NCI-H2029 (cell line): ENCODE measurements at places on chromosomes 16 and 17.

DNA sequence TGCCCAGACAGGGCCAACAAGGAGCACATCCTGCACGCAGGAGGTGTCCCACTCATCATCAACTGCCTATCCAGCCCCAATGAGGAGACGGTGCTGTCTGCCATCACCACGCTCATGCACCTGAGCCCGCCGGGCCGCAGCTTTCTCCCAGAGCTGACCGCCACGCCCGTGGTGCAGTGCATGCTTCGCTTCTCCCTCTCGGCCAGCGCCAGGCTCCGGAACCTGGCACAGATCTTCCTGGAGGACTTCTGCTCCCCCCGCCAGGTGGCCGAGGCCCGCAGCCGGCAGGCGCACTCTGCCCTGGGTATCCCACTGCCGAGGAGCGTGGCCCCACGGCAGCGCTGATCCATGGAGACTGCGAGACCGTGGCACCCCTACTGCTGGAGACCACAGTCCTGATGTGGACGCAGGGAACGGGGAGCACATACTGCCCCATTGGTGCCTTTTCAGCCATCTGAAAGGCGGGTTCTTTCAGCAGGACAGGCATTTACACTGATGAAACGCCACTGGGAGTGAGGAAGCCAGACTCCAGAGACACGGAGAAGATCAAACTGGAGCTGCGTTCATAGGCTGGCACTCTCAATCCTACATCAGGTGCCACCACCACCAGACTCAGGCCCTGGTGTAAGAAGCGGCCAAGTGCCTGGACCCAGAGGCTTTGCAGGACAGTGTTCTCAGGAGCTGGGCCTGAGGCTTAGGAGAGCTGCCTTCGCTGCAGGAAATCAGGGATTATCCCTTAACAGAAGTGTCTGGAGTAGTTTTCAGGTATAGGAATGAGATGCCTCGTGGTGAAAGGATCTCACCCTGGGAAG lies 2.6 kb downstream of the NT5C start:
- no peak for DNase-seq

- DNase-seq = no peak
Measured at GRCh38 chr16:56013962-56014552, 138.9 kb upstream of the CES5A start.

DNA sequence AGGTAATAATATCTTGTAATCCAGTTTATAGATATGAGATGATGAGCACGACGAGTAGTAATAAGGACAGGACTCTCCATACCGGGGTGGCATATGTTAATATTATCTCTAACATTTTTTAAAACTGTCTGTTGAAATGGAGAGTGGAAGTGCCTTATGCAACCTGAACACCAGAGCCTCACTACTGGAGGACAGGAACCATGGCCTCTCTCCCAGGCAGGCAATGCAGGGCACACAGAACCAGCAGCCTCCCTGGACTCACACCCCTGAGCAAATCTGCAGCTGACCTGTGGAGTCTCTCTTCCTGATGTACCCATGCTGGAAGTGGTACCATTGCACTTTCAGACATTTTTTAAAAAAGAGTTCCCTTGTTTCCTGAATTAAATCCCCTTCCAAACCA lies 55.2 kb upstream of the ERN1 start:
- DNase-seq = no peak

DNA sequence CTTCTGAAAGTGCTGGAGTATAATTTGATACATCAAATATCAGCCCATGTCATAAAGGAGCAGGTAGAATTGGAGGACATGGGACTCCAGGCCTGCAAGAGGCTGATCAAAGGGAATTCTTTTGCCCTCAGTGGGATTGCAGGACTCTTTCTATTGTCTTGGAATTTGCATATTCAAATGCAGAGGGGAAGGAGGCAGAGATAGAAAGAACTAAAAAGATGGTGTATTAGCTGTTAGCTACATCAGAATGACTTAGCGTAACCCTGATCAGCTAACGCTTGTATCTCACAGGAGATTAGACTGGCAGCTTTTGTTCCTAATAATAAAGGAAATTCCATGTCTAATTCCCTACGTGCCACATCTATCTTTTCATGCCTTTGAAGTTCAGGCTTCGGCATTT lies 1014.7 kb upstream of the RBFOX1 start:
- no peak for DNase-seq

GRCh38 chr17:30788918-30789317 lies 35.6 kb downstream of the CRLF3 start:
- no peak for DNase-seq

DNA sequence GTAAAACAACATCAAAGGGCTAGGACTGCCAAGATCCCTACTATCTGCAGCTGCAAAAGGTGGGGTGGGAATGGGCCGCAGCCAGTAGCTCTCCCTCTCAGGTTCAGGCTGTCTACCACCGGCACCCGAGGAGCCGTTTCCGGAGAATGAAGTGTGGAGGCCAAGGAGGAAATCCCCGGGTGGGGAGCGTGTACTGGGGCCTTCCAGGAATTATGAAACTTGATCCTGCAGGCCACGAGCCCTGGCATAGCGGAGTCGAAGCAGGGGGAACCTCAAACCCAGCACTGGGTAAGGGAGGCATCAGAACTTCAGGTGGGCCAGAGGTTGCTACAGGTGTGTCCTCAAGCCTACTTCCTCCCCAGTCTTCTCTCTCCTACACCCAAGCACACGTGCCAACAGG lies 5.1 kb downstream of the INPP5K start:
- no peak for DNase-seq

- DNase-seq = no peak
Measured at GRCh38 chr16:89031715-89032659, 55.0 kb upstream of the CBFA2T3 start.

DNA sequence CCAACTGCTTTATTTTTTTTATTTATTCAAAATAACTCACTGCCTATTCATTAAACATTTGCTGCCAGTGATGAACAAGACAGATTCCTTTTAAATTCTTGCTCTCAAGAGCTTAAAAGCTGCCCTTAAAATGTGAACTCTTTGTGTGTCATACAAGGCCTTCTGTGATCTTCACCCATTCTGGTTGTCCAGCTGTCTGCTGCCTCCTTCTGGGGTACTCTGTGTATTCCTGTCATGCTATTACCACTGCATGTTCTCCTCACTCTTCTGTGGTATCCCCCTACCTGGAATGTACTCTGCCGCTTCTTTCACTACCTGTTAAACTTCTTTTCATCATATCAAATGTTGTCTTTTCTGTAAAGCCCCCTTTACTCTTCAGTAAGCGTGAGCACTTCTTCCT lies 165.8 kb downstream of the CHD9 start:
- no peak for DNase-seq

GRCh38 chr16:87855852-87856715 lies 13.2 kb downstream of the SLC7A5 start:
- DNase-seq = no peak

GRCh38 chr16:7613518-7613917 lies 280.9 kb downstream of the RBFOX1 start:
- DNase-seq = no peak

GRCh38 chr17:37801171-37801570 lies 56.3 kb upstream of the HNF1B start:
- no peak for DNase-seq

DNA sequence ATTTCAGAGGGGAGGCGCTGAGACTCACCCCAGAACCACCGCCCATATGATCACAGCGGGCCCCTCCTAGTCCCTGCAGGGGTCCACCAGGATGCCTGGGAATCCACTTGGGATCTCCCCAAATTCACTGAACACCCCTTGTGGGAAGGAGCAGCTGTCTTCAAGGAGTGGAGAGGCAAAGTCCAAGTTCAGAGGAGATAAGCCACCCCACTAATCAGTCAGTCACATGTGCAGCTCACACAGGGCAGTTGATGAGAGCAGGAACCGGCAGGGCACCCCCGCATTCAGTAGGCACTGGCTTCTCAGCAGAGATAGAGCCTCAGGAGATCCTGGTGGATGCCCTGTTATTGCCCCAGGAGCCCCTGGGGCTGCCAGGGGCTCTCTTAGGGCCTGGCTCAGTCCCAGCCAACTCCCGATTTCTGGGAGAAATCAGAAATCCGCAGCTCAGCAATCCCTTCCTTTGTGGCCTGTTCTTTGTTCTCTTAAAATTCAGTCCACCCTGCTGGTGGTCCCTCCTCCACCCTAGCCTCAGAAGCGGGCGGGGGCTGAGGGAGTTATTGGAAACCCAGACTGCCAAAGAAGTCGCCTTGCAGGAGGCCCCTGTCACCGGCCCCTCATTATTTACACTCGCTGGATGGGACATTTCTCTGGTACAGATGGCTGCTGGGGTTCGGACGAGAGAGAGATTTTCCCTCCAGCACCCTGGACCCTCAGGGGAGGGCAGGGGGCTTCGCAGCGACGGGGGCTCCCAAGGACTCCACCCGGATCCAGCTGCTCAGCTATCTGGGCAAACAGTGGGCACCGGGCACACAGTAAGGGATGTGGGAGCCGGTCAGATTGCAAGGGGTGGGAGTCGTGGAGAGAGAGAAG lies 1.8 kb downstream of the CDC42EP4 start:
- DNase-seq = no peak

DNA sequence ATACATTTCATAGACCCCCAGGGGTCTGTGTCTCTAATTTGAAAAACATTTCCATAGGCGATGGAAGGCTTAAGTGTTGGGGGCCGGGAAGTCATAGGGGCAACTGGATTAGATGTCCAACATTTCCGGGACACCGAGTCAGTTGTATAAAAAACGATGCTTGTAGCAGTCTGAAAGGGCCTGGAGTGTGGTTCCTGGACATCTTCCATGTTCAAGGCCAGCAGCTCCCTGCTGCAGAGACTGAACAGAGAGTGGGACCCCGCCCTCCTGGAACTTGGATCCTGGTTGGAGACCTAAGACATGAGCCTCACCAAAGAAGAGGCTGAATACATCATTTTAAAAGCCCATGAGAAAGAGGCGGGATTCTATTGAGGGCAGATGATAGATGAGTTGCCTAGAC lies 82.0 kb upstream of the ZNF423 start:
- DNase-seq = no peak

DNA sequence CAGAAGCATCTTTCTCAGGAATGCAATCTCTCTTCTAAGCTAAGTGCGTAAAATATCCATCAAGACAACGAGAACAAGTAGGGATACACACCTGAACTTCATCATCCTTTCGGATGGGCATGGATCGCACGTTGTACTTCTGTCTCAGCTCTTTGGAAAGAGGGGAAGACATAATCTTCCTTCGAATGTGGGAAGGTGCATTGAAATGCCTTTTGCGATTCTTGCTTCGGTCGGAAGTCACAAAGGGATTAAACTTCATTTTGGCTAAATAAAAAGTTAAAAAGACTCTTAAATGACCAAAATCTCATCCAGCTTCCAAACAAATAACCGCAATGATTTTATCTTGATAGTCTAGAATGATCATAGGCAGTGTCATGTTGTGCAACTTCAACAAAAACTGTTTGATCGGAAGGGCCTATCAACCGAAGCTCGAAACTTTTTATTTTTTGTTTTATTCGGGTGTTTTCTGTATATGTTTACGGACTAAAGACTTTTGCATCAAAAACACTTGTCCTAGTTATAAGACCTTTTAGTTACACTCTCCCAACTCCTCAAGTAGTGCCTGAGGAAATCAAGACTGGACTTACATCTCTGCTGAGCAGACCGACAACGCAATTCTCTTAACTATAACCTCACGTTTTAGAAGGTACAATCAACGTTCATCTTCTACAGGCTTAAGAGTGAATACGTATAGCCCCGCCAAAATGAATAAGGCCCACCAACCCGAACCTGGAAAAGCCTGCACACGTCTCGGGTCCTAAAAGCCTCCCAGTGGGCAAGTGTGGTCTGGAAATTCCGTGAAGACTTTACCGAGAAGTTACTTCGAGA lies 727 bp downstream of the RPL26 start:
- DNase-seq = no peak

- peak; percentile 23 for DNase-seq
Measured at GRCh38 chr17:15332338-15332737, 9.1 kb downstream of the TEKT3 start.

- DNase-seq = no peak
Measured at GRCh38 chr17:32503251-32504165, 16.7 kb downstream of the CDK5R1 start.

- DNase-seq = no peak
Measured at GRCh38 chr17:17748179-17748578, 66.9 kb downstream of the RAI1 start.

DNA sequence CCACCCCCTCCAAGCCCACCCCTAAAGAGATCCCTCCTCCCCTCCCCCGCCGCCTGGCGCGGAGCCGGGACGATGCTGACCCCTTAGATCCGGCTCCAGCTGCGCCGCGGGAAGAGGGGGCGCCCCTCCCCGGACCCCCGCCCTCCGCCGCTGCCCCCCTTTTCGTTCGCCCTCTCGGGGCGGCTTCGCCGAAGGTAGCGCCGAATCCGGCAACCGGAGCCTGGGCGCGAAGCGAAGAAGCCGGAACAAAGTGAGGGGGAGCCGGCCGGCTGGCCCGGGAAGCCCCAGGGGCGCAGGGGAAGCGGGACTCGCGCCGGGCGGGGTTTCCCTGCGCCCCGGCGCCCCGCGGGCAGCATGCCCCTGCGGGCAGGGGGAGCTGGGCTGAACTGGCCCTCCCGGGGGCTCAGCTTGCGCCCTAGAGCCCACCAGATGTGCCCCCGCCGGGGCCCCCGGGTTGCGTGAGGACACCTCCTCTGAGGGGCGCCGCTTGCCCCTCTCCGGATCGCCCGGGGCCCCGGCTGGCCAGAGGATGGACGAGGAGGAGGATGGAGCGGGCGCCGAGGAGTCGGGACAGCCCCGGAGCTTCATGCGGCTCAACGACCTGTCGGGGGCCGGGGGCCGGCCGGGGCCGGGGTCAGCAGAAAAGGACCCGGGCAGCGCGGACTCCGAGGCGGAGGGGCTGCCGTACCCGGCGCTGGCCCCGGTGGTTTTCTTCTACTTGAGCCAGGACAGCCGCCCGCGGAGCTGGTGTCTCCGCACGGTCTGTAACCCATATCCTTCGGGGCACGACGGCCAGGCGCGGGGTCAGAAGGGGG lies 623 bp downstream of the CACNA1G start:
- no peak for DNase-seq

GRCh38 chr17:21278450-21279197 lies 5.9 kb upstream of the MAP2K3 start:
- no peak for DNase-seq

- DNase-seq = no peak
Measured at GRCh38 chr17:16377941-16378341, 3.0 kb upstream of the UBB start.

DNA sequence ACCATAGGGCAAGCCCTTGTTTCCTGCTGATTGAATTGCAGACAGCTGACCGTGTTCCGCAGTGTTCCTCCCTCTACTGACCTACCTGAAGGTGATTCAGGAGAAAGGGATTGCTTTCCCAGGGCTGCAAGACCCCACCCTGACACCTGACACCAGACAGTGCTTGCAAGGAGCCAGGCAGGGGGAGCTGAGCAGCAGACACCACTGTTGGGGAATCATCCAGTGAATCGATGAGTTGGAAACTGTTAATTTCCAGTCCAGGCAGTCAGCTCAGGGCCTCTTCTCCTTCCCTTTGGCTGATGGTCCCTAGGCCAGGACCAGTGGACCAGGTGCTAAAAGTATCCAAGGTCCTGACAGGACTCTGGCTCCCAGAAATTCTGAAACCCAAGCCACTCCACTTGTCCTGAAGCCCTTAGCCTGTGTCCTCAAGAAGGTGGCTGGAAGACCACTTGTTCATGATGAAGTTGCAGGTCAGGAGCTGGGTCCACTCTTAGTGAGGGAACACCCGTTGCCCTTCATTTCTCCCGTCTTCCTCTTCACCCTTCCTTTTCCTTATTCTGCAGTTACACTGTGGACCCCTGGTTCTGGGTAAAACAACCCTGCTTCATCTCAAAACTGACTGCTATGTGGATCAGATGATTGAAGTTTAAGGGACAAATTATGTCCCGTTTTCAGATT lies 9.5 kb upstream of the UNK start:
- DNase-seq = no peak
